ENCODE measurements at places on chromosomes 13 and 19.

DNA sequence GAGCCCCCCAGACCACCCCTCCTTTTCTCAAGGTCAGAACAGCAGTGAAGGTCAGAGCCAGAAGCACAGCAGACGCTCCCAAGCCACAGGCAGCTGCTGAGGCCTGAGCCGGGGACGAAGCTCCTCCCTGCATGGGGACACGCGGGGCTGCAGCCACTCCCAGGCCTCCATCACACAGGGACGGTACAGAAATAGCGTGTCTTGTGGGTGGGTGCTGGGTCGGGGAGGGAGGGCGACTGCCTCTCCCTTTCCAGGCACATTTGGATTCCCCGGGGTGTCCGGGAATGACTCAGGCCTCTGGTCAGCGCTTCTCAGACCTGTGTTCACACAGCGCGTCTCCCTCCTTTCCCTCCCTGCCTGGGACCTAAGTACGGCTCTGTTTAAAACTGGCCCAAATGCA is 33.2 kb downstream of the RASA3 start:
- peak; percentile 82 for DNase-seq

- no peak for DNase-seq
Measured at GRCh38 chr13:99133848-99134247, 66.8 kb upstream of the UBAC2 start.

DNA sequence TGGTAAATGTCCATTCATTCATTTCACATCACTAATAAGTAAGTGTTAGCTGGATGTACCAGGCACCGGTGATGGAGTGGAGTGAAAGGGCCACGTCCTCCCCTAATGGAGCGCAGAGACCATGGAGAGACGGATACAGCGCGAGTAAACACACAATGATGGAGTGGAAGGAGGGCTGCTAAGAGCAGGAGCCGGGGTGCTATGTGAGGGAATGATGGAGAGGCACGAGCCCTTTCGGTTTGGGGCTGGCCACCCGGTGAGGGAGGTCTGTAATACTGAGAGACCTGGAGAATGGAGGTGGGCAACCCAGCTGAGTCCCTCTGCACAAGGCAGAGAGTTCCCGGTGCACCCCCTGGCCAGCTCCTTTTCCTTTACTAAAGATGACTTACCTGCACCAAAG is 53.7 kb downstream of the PEPD start:
- no peak for DNase-seq

DNA sequence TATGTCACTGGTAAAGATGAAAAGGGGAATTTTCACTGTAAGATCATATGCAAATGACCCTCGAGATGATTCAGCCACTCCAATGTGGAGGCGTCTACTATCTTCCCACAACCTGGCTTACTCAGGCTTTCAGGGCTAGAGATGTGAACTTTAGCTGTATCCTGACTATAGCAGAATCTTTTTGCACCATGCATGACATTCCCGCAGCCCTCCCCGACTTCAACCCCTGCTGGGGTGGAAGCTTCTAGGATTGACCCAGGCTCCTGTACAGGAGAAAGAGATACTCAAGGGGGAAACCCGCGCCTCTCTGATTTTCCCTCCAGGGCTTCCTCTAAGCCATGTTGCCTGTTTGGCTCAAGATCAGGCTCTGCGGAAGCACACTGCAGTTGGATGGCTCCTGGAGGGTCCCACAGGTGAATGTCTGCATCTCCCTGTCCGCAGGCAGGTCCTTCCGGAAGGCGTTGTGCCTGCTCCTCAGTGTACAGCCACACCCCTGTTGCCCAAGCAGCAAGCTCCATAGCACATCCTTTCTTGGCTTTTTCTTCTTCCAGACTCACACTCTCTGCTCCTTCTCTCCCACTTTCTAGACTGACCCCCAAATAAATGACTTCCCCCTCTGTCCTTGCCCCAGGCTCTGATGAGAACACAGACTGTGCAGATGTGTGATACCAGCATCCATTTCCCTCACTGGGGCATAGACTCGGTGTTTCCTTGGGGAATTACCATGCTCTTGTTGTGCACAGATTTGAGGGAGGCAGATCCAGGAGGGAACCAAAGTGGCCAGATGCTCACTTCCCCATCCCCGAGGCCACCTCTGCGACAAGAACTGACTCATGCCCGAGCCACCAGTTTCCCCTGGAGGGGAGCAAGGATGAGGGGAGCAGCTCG is 29.1 kb upstream of the POP4 start:
- DNase-seq = peak; percentile 53

DNA sequence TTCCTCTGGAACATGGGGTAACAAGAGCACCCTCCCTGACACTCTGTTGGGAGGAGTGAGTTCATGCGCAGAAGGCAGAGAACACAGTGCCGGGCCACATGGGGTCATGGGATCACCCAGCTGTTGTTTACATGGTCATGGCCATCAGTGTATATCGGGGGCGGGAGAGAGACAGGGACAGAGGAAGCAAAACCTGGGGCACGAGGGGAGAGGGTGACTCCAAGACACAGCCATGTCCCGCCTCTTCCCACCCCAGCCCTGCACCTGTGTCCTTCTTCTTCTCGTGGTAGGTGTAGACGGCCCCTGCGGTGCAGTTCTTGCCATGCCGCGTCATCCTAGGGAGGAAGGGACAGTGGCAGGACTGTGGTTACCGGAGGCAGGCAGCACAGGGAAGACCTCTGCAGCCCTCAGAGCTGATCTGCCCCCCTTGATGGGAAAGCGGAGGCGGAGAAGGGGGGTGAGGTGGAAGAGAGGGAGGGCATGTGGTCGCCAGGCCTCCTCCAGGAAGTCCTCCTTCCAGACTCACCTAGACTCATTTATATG is 19.9 kb downstream of the NOSIP start:
- DNase-seq = no peak
